ENCODE measurements at places on chromosomes 2 and 18. TPM values are rescaled to one million over a fixed set of nuclear protein-coding genes. Genes with fewer than 3 reads are reported as not detected.

- no peaks in the 10 kb centered on the region for H3K27me3 ChIP-seq
- no peak for DNase-seq
- H3K27ac ChIP-seq: no peak overlapping the region
- no peaks in the 10 kb centered on the region for H3K4me1 ChIP-seq
- H3K36me3 ChIP-seq: no peaks in the 10 kb centered on the region
These were observed 82.3 kb downstream of the NRXN1 start for GRCh38 chr2:50949450-50950193.

GRCh38 chr2:61220768-61221167 lies 58.8 kb downstream of the C2orf74 start:
- H3K27me3 ChIP-seq: no peaks in the 10 kb centered on the region
- DNase-seq: no peak
- no peak overlapping the region for H3K4me3 ChIP-seq
- peaks cover 48% of the 10 kb centered on the region for H3K36me3 ChIP-seq

DNA sequence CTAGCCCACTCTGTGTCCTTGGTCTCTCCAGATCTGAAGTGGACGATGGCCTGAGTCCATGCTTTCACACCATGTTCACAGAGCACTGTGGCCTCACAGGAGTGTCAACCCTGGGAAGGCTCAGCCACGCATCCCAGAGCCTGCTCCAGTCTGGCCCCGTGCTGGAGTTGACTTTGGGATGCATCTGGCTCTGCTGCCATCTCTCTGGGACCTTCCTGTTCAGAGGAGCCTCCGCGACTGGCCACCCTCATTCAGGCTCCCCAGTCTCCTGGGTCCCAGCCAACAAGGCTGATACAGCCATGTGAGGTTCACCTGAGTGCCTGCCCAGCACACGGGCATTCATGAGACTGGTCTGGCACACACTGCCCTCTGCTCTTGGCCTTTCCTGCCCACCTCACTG lies 199.7 kb upstream of the RAB6C start:
- no peak overlapping the region for H3K27ac ChIP-seq
- peak; percentile 25 for DNase-seq
- H3K4me1 ChIP-seq: no peaks in the 10 kb centered on the region
- H3K4me3 ChIP-seq: no peak overlapping the region
- no peaks in the 10 kb centered on the region for H3K27me3 ChIP-seq

DNA sequence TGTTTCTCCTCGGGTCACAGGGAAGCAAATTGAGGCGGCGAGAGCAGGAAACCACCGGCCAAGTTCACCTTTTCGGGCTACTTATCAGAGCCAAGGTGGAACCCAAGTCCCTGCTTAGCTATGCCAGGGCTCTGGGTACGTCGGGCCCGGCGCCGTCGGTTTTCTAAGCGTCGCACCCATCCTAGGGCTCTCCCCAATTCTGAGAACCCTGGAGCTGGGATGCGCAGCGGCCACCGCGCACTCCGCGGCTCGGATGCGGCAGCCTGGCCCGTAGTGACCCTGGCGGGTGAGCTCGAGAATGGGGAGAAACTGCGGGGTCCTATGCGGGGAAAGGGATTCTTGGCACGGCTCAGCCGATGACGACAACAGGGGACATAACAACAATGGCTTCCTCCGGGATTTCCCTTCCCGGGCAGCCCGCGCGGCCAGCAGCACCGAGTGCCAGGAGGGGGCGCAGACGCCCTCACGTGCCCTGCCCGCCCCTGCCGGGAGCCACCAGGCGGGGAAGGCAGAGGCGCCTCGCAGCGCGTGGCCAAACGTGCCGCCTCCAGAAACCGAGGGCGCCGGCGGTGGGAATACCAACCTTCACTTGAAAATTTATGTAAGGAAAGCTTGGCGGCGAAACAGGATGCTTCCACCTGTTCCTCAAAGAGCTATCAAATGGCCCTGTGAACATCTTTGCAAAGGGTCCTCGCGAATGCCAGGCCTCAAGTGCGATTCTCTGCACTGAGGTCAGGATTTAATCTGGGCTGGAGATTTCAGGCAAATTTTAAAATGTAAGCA lies 2.1 kb upstream of the SLC30A3 start:
- peak overlapping the region; percentile 19 for H3K4me3 ChIP-seq
- H3K36me3 ChIP-seq: no peaks in the 10 kb centered on the region
- H3K4me1 ChIP-seq: peaks cover 22% of the 10 kb centered on the region
- peaks cover 45% of the 10 kb centered on the region for H3K27me3 ChIP-seq
- peak; percentile 57 for DNase-seq

DNA sequence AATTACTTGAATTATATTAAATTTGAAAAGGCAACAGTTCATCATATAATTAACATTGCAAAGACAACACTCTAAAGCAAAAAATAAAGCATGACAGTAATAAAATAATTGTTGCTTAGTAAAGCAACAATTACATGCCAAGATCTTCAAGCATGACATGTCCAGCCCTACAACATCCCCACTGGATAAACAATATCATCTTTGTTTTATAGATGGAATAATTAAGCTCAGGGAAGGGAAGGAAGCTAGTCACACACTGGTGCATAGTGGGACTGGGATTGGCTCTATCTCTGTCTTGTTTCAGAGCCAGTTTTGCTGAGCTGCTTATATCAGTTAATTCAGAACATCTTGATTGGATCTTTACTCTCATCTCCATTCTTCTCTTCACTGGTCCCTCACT lies 49.9 kb upstream of the PARD3B start:
- DNase-seq: no peak
- no peak overlapping the region for H3K27ac ChIP-seq
- H3K4me1 ChIP-seq: no peaks in the 10 kb centered on the region
- no peaks in the 10 kb centered on the region for H3K36me3 ChIP-seq

LAMA1 gene
- not detected for total RNA-seq

STAT4 gene
- 109 TPM for total RNA-seq

SATB2 gene
- total RNA-seq: not detected

RAB17 gene
- not detected for total RNA-seq

DQX1 gene
- total RNA-seq: 0.94 TPM

NOP58 gene
- total RNA-seq: 121 TPM

HYCC2 gene
- total RNA-seq: 37.2 TPM
